GM23248 (cell line): ENCODE measurements at places on chromosomes 6 and 20. TPM values are rescaled to one million over a fixed set of nuclear protein-coding genes. Genes with fewer than 3 reads are reported as not detected.

The WFDC10B gene
- total RNA-seq: not detected in 2 replicates

The LPA gene
- total RNA-seq: not detected in 2 replicates

The TMEM200A gene
- total RNA-seq: 43.3 and 47.0 TPM in 2 replicates

The GRIK2 gene
- total RNA-seq: 0.38 and 7.1 TPM in 2 replicates

The SLC32A1 gene
- not detected in 2 replicates for total RNA-seq

The SLC35A1 gene
- total RNA-seq: 20.6 and 25.6 TPM in 2 replicates

The RUNX2 gene
- total RNA-seq: 4.4 and 5.7 TPM in 2 replicates

The SCGN gene
- total RNA-seq: not detected in 2 replicates

The LEMD2 gene
- 67.5 and 79.0 TPM in 2 replicates for total RNA-seq

The PPP1R14C gene
- total RNA-seq: 6.3 and 8.2 TPM in 2 replicates

The MOG gene
- total RNA-seq: not detected in 2 replicates

The NHLRC1 gene
- total RNA-seq: 2.5 and 3.2 TPM in 2 replicates

The CASP8AP2 gene
- 8.5 and 9.3 TPM in 2 replicates for total RNA-seq

The DCDC2 gene
- total RNA-seq: not detected in 2 replicates

- DNase-seq: no peak
Observed at GRCh38 chr6:113884011-113884410, 26.9 kb downstream of the MARCKS start.

- DNase-seq: no peak
Observed at GRCh38 chr20:24778585-24779031, 170.5 kb upstream of the CST7 start.

- peak; percentile 9 for DNase-seq
Observed at GRCh38 chr6:16049168-16049567, 79.7 kb upstream of the MYLIP start.

GRCh38 chr6:83132121-83132520, 60.9 kb downstream of the PGM3 start:
- DNase-seq: no peak

DNA sequence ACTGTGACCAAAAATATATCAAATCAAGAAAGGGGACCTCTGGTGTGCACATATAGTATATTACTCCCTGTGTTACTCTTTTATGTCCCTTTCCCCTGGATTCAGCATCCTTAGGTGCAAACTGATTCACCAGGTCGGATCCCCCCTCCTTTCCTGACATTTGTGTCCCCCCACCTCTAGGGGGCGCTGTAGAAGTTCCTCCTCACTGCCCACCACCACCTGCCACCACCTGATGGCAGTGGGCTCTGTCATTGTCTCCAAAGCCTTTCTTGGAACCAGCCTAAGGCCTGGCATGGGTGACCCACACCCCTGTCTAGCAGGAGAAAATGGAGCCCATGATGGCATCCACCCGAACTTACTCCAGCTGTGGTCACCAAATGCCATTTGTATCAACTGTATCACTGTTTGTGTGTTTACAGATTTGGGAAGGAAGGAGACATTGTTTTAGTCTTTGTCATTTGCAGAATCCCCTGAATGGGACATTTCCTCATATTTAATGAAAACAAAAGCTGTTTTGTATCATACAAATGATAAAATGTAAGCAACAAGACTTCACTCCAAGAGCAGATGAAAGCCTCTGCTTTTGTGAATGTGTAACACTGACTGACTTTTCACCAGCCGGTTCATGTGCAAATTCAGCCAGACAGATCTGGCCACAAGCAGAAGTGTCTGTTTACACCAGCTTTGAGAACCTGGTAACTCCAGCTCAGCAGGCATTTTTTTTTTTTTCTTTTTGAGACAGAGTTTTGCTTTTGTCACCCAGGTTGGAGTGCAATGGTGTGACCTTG, 66.2 kb downstream of the ARMC2 start:
- DNase-seq: peak; percentile 24

DNA sequence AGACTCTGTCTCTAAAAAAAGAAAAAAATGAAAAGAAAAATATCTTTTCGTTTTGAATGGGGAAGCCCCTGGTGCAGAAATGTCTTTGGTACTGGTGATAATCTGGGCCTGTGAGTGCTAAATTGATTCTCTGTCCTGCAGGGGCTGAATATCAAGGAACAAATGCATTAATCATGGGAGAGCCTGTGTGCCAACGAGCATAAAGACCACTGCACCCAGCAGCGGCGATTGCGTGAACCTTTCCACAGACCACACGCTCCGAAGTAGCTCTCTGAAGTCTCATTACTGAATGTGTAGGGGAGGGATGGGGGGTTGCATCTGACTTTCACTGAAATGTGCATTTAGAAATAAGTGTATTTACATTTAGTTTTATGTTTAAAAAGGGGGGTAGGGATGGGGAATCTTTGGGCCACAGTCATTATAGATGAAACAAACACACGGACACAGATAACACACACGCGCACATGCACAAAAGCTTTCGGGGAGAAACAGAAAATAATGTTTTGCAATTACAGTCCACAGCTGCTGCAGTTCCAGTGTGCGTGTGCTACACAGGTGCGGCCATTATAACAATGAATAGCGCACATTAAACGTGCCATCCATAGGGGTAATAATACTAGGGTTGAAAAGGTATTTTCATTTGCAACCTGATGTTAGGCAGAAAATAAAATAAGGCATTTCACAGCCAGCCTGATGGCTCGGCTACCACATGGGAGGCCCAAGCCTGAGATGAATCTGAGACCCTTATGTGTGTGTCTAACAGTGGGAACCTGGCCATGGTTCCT, 154.0 kb downstream of the MBOAT1 start:
- no peak for DNase-seq

DNA sequence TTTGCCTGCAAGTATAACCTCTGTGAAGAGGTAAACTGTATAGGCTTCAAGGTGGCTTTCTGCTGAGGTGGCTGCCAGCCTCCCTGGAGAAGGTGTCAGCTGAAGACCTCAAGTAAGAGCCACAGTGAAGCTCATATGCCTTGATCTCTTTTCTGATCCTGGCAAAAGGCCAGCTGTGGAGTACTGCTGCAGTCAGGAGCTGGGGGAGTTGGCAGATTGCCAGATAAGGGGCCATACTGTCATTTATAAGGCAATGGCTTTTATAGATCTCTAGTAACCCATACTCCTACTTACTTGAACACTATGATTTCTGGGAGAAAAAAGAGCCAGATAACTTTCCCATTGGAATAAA, 8.8 kb upstream of the CEP85L start:
- peak; percentile 27 for DNase-seq

DNA sequence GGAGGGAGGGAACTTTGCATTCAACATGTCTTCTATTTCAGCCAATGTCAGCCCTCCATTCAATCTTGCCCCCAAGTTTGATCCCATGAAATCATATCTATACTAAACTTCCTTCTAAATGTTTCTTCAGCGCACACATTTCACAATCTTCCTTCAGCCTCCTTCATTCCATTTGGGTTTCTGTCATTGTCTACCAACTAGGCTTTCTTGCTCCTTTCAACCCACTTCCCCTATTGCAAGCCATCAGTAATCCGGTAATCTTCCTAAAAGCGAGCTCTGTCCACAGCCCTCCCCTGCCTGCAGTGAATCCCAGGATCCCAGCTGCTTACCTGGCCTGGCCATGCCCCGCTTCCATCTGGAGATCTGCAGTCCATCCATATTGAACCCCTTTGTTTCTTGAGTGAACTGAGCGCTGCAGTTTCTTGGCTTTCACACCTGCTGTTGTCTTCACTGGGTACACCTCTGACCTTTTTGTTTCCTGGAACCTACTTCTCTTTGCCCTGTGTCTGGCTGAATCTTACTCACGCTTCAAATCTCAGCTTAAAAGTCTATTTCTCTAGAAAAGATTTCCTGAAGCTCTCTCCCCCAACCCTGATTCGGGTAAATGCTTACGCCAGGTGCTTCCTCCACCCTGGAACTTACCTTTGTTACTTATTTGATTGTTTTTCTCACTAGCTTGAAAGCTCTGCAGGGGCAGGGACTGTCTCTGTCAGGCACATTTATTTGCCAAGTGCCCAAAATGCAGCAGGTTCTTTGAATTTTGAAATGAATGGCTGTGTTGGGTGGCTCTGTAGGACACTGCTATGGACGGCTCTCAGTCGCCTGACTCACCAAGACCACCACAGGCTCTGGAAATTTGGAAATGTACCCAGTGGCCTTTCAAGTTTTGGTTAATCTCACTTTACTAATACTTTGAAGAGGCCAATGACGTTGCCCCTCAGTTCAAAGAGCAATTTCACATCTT, 50.3 kb downstream of the ADTRP start:
- no peak for DNase-seq

DNA sequence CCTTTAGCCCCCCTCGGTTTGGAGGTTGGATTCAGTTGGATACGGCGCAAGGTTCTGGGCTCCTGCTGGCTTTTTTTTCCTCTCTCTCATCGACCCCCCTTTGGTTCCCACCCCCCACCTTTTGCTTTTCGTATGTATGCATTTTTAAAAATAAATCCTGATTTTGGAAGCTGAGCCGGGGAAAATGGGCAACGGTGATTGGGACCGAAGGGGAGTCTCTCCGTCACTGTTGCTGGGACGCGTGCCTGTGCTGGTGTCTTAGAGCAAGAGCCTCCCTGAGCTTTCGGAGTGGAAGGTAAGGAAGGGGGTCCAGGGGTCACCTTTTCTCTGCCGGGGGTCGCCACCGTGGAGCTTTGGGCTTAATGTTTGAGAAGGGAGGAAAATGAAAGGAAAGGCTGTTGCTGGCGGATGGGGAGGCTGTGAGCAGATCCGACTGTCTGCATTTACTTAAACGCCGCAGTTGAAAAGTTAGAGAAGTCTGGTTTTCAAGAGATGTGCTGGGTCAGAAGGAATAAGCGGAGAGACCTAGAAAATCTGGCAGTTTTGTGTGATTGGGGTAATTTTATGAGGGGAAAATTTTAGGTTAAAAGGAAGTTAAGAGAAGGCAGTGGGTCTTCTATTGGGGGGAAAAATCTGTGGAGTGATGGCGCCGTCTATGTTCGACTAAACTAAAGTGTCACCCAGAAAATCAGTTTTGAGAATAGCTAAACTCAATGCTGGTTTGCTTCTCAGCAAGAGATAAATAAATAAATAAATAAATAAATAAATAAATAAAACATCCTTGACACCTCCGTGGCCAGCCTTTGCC, 828 bp downstream of the ADGRB3 start:
- peak; percentile 30 for DNase-seq

DNA sequence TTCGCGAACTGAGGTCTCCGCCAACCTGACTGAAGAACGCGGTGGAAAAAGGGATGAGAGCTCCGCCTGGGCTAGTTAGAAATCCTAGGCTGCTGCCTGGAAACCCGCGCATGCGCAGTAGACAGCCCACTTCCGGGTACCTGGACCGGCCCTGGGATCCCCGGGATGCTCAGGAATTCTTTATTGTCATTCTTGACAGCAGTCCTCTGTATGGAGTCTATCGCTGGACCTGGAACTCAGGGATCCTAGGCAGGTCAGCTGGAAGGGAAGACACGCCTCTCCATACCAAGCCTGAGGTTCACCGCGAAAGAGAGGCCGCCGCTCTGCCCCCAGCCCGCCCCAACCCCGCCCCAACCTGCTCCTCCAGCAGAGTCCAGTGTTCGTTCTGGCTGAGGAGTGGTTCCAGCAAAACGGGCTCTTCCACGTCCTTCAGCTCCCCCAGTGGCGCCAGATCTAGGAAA, 1379.2 kb upstream of the DEFB115 start:
- DNase-seq: peak; percentile 49

GRCh38 chr6:44411141-44411540, 23.6 kb downstream of the CDC5L start:
- DNase-seq: no peak

DNA sequence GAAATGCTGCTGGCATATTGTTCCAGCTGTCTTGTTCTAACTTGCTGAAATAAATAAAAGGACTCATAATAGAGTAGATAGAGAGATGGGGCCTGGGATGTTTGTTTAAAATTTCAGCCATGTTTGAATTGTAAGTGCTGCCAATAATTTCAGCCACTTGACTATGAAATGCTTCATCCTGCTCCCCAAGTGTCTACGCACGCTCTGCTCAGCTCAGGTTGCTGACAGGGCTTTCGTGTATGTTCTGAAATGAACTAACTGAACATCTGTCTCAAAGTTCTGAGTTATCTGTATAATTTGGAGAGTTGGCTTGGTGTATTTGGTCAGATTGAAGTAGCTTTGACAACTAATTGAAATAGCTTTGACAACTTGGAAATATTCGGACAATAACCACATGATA, 387.8 kb downstream of the BMP2 start:
- no peak for DNase-seq

- no peak for DNase-seq
Observed at GRCh38 chr6:91812596-91813274, 1225.9 kb upstream of the MAP3K7 start.

DNA sequence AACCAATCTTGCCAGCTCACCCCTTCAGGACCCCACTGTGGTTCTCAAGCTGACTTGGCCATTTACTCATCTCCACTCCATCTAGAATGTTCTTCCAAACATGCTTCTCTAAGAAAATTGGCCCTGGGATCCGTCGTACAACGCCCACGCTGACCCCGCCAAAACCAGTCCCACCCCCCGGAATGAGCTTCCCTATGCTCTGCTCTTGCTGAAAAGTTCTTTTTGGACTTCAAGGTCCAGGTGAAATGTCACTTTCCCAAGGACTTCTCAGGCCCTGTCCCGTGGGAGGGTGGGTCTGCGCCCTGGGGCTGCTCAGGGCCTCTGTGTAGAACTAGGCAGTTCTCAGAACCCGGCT, 9.9 kb downstream of the NOL4L start:
- DNase-seq: peak; percentile 38

GRCh38 chr6:126628125-126628524, 288.2 kb downstream of the CENPW start:
- DNase-seq: no peak

GRCh38 chr6:2760882-2761842, 4.0 kb upstream of the WRNIP1 start:
- DNase-seq: no peak

DNA sequence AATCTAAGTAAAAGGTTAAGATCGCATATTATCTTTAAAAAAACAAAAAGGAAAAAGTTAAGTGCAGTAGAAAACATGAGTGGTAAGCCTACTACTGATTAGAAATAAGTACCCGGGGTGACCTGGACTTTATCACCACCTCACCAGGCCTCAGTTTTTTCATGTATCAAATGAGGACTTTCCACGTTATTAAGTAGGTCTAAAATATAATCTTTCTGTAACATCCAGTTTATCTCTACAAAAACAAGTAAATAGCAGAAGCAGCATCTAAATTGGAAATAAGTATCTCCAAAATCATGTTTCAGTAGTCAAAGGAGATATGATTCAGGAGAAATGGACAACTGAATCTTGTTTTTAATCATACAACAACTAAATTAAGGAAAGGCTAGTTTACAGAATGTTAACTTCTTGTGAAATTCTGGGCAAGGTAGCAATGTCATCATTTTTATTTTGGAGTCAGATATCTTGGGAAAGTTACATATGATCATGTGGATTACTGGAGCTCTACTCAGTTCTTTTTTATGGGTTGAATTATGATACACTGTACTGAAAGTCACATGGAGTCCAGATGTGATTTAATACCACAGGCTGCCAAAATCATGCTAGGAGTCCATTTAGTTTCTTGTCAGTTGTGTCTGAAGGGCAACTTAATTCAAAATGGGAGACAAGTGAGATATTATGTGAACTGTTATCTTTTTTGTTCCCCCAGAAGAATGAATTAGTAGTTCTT, 114.7 kb upstream of the PRL start:
- DNase-seq: peak; percentile 6
